Choroid plexus epithelial cell (primary cell): ENCODE measurements at places on chromosomes 16 and 17.

DNA sequence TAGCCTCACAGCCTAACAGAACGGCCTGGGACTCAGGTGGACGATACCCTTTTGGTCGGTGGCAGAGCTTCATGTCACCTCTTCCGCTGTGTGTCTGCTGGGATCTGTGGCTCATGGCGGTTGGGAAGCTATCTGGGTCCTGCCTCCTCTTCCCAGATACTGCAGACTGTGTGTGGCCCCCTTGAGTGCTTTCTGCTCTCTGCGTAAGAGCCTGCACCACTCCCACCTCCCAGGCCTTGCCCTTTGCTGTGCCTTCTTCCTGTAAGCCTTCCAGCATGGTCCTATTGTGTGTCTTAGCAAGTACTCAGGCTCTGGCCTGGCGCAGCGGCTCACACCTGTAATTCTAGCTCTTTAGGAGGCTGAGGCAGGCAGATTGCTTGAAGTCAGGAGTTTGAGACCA is 17.5 kb upstream of the ADCY7 start:
- no peak for DNase-seq

DNA sequence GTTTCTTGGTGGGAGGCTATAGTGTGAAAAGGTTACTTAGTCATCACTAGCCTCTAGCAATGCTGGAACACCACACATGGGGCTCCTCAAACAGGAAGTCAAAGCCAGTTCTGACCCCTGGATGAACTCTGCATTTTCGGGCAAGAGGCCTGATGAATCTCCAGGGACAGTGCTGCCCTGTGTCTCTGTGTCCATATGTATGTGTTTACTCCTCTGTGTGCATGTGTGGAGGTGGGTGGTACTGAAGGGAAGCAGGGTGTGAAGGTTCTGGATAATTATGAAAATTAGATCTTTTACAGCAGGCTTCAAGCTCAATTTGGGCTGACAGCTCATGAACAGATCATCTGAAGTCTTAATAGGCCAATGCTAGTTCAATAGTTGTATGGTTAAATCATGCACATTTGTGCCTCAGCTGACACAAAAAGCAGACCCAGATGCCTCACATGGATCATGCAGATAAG is 133.6 kb downstream of the SNX11 start:
- peak; percentile 86 for DNase-seq

- no peak for DNase-seq
Measured at GRCh38 chr17:70353408-70354092, 184.2 kb downstream of the KCNJ2 start.

DNA sequence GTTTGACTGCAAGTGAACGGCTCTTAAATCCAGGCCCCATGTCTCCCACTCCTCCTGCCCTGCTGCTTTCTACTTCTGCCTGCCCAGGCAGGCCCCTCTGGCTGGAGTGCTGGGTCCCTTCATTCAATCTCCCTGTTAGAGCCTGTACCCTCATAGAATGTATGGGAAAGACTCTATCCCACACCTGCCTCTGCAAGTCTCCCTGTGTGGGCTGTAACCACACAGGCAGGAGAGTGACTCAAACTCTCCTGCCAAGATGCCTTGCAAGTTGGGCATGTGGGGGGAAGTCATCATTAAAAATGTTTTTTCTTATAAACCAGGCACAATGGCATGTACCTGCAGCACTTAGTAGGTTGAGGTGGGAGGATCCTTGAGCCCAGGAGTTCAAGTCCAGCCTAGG is 77.5 kb downstream of the PLXDC1 start:
- DNase-seq = no peak

DNA sequence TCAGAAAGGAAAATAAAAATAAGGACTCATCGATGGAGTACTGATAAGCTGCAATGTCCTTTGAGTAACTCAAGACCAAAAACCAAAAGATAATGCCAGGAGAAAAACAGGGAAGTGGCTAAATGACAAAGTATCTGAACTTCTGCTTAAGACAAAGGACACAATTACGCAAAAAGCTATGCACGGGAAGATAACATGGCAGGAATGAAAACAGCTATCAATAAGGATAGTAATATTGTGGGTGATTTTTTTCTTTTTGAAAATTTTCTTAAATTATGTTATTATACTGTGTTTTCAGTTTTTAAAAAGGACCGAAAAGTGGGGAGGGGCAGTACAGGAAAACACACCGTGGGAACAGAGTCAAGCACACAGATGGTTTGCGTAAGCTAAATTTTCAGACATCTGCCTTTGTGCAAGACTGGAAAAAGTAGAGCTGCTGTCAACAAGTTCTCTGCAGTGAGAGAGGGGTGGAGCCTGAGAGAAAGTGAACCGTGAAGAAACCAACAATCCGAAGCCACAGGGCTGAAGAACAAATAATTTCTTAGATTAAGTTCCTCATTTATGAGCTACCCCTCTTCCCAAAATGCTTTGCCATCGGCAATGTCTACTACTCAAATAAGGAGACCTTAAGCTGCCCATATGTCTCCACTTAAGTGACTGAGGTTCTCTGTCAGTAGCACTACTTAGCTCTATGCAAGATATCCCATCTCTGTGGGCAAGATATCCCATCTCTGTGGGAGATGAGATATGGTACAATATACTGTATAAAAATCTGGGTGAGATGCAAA is 99.9 kb upstream of the CORO6 start:
- peak; percentile 99 for DNase-seq

DNA sequence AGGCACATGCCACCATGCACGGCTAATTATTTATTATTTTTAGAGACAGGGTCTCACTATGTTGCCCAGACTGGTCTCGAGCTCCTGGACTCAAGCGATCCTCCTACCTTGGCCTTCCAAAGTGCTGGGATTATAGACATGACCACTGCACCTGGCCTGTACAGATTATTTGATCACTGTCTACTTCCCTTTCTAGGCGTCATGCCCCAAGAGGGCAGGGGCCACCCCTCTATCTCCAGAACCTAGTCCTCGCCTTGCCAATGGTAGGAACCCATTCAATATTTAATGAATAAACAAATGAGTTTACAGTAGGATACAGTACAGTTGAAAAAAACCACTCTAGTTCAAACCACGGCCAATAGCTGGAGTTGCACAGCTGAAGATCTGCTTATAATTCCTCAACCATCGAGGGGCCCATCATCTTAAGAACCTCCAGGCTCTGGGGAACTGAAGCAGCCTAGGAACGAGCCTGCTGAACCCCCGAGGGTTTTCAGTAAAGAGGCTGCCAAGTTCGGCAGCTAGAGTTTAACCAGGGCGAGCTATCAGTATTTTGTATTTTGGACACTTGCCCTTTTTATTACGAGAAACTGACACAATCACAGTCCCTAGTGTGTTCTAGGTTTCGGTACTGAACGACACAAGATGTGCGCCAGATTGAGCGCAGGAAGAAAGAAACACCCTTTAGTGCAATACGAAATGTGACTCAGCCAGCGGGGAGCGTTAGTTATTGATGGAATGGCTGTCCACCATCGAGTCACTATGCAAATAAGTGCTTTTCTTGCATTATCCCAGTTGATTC is 14.6 kb downstream of the ADCY9 start:
- DNase-seq = no peak

GRCh38 chr17:75703591-75703990 is 17.7 kb upstream of the ITGB4 start:
- DNase-seq = no peak

GRCh38 chr17:142876-143784 is 5.8 kb downstream of the SCGB1C2 start:
- DNase-seq = no peak

DNA sequence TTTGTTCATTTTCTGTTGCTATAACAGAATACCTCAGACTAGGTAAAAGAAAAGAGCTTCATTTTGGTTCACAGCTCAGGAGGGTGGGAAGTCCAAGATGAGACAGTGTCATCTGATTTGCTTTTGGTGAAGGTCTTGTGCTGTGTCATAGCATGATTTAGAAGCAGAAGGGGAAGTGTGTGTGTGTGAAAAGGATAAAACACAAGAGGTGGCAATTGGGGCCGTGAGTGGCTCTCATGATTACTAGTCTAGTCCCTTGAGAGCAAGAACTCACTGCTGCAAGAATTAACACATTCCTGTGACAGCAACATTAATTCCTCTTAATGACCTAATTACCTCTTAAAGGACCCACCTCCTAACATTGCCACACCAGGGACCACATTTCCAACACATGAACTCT is 8.3 kb downstream of the SLC35G3 start:
- no peak for DNase-seq

DNA sequence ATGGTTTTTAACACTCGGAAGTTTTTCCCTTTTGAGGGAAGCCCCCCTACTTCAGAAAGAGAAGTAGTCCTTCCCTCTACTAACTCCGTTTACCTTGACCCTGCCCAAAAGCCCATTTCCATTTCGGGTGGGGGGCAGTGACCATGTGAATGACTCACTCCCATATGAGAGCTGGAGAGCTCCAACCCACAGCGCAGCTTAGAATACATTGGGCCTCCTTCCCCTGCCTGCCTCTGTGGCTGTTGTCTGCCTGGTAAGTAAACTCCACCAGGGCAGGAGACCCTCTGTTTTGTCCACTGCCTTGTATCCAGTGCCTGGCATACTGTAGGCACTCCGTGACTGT is 985 bp downstream of the SGSM2 start:
- DNase-seq = peak; percentile 42

DNA sequence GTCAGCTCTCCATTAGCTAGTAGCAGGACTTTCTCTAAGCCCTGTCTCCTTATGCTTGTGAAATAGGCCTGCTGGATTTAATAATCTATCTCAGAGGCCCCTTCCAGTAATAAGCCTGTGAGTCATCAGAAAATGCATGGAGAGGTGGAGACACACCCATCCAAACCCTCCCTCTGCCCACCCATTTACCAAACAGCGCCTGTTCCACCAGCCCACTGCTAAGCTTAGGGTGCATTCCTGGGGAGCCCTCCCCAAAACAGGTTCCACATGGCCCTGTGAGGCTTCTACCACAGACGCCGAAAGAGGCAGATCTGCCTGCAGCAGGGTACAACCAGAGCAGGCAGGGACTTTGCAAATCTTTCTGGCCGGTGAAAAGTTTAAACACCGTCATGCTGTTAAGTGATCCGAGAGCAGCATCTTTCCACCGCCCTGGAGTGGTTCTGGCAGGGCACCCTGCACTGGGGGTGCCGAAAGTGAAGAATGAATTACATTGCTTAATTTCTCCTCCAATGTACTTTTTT is 99.3 kb downstream of the GAS7 start:
- peak; percentile 57 for DNase-seq

DNA sequence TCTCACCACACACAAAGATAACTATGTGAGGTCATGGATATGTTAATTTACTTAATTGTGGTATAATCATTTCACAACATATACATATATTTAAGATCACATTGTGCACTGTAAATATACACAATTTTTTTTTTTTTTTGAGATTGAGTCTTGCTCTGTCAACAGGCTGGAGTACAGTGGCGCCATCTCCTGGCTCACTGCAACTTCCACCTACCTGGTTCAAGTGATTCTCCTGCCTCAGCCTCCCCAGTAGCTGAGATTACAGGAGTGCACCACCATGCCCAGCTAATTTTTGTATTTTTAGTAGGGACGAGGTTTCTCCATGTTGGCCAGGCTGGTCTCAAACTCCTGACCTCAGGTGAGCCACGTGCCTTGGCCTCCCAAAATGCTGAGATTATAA is 11.5 kb upstream of the PRSS54 start:
- DNase-seq = peak; percentile 72

DNA sequence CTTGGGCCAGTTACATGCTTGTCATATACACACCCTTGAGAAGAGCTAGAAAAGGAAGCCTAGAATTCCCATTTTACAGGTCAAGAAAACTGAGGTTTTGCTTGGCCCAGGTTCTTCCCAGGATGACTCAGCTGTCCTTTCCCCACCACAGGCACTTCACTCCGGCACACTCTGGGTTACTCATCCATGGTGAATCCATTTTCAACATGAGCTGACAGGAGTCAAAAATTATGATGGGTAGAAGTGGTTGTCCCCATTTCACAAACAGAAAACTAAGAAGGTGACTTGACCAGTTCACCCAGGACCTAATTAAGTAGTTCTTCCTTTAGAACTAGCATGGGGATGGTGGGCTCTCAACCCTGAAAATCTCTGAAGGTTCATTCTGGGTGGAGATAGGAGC is 67.2 kb downstream of the USP22 start:
- no peak for DNase-seq

DNA sequence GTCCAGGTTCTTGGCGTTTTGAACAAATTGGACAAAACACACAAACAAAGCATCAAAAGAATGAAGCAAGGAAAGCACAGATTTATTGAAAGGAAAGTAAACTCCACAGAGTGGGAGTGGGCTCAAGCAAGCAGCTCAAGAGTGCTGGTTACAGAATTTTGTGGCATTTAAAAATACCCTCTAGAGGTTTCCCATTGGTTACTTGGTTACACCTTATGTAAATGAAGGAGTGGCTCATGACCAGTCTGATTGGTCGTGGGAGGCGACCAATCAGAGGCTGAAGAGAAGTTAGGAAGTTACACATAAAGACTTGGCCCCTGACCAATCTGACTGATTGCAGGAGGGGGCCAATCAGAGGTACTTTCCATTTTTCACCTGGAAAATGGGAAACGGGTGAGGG is 1373.8 kb upstream of the GOT2 start:
- DNase-seq = no peak

DNA sequence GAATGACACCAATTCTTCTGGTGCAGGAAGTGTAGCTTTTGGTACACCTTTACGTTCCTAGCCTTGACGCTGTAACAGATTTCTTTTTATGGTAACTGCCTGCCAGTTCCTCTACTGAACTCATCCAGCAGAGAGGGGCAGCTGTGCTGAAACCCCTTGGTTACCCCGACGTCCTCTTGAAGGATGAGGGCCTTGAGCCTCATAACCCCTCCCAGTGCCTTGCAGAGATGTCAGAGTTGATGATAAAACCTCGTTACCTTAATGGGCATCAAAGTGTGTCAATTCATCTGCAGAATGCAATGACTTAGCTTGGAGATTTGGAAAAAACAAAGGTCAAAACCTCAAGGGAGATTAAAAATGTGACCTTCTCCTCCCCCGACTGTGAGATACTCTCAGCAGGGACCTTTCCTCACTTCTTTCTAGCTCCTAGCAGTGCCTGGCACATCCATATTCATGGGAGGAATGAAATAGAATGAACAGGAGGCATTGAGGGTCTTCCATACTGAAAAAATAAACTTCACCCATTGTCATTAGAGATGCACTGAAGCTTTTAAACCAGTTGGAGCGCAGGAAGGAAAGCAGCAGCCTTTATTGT is 69.2 kb downstream of the SDR42E1 start:
- DNase-seq = no peak

DNA sequence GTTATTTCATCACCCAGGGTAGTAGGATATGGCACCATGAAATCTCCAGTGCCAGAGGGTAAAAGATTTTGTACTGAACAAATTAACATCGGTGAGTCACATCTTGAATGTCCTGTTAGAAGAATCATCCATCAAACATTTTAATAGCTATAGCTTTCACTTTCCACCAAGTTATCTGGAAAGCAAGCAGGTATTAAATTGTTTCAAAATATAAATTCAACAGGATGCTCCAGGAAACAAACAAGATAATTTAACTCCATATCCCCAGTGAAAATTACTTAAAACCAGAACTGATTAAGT is 2.4 kb downstream of the VEZF1 start:
- peak; percentile 25 for DNase-seq
